Stimulated activated naive CD8-positive, alpha-beta T cell treated with anti-CD3 and anti-CD28 coated beads, Interleukin-15, amount 100 ng/mL, for 72 hours (primary cell): ENCODE measurements at places on chromosomes 2 and 18.

GRCh38 chr2:207503234-207503633 is 26.5 kb upstream of the CREB1 start:
- no peak for DNase-seq

- no peak for DNase-seq
Observed at GRCh38 chr2:172241222-172241621, 138.5 kb upstream of the DLX2 start.

DNA sequence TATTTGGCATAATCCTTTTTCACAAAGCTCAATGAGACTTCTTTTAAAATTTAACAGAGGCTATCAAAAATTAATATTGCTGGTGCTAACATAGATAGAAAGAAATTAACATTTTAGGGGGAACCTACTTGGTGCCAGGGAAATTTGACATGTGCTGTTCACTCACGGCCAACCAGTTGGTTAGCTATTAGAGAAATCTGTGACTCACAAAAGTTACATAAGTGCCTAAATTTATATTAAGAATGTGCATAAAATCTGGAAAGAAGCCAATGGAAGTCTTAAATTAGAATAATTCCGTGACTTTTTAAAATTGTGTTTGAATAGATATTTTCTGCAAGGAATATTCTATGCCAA is 184.3 kb upstream of the MAP2 start:
- no peak for DNase-seq

GRCh38 chr2:7468955-7469354 is 551.7 kb downstream of the RNF144A start:
- no peak for DNase-seq

DNA sequence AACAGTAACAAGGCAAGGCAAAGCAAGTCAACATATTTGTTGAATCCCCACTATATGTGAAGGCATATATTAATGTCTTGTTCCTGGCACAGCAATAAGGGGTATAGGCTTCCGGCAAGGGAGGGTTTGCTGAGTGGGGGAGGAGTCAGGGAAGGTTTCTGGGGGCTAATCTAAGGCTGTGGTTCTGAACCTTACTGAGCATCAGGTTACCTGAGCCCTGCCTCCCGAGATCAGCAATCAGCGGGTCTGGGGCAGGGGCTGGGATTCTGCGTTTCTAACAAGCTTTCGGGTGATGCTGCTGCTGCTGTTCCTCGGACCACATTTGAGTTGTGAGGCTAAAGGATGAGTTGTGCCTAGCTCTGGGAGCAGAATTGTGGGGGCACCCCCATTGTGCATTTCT is 401.7 kb upstream of the SPRED2 start:
- DNase-seq: no peak

GRCh38 chr2:201879996-201880395 is 73.7 kb downstream of the CDK15 start:
- no peak for DNase-seq

- DNase-seq: no peak
Observed at GRCh38 chr2:113877711-113878598, 11.9 kb upstream of the ACTR3 start.

DNA sequence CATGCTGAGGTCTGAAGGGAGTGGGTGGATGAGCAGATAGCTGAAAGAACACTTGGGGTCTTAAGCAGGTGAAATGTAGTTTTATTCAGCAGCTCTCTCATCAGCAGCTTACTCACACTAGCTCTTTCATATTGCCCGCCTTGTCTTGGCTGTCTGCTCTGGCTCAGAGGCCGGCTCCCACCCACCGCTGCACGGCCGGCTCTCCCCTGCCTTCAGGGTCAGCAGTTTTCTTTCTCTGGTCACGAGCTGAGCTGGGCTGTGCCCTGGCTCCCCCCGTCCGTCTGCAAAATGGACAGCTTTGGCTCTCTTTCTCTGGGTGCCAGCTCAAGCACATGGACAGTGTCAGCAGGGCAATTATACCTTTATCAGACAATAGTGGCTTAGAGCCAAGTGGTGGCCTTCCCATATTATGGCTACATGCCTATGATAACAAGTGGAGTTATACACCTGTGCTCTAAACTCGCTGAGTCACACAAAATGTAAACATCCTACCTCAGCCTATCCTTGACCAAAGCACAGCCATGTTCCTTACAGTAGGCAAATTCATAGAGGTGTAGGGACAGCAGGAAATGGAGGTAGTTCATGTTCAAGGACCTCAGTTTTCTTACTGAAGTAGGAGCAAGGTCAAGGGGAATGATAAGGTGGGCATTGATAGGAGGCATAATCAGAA is 224.8 kb downstream of the SOCS6 start:
- no peak for DNase-seq

GRCh38 chr2:6975988-6976387 is 58.8 kb downstream of the RNF144A start:
- DNase-seq: no peak

DNA sequence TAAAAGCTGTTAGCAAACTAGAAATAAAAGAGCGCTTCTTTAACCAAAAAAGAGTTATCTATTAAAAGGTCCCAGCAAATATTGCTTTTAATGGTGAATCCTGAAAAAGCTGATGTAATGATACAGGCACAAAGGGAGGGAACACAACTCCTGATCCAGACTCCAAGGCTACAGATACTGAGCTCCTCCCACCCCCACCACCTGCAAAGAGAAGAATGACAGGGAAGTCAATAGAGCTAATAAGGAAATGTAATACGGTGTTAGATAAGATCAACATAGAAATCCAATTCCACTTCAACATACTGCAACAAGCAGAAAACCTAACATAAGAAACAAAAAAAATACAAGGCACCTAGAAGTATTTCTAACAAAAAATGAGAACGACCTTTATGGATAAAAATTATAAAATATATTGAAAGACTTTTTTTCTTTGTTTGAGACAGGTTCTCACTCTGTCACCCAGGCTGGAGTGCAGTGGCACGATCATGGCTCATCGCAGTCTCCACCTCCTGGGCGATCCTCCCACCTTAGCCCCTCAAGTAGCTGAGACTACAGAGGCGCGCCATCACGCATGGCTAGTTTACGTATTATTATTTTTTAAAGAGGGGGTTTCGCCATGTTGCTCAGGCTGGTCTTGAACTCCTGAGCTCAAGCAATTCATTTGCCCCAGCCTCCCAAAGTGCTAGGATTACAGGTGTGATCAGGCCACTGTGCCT is 192.2 kb downstream of the HDAC4 start:
- DNase-seq: no peak

- DNase-seq: no peak
Observed at GRCh38 chr2:216130346-216130971, 21.3 kb downstream of the XRCC5 start.

DNA sequence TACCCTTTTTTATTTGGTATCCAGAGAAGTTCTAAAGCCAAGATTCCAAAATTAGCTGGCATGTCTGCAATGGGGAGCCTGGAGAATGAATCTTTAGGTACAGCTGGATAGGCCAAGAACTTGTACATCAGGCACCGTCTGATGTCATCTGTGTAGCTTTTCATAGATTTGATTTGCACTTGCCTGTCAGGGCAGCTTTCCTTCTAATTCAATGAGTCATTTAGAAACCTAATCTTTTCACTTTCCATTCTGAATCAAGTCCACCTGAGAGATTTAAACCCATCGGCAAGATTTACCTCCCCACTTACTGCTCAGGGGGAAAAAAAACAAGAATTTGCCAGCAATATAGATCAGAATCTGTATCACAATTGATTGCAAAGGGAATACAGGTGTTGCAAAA is 60.9 kb upstream of the ACAA2 start:
- DNase-seq: no peak

DNA sequence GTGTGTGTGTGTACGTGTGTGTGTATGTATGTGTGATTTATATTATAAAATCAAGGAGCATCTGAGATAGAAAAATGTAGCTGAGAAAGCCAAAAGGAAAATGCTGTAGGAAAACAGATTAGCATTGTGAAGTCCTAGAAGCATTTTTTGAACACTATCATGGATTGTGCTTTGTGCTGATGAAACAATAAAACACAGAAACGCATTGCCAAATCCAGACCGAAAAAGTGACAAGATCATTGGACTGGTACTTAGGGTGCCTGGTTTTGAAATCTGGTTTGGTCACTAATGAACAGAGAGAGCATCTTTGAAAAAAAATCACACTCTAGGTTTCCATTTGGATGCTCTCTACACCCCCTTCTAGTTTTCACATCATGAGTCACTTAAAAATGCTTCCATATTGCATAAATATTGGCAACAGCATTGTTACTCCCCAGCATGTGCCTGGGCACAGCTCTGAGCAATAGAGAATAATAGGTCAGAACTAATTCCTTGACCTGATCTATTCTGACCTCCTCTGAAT is 214.6 kb upstream of the LRRTM1 start:
- no peak for DNase-seq

DNA sequence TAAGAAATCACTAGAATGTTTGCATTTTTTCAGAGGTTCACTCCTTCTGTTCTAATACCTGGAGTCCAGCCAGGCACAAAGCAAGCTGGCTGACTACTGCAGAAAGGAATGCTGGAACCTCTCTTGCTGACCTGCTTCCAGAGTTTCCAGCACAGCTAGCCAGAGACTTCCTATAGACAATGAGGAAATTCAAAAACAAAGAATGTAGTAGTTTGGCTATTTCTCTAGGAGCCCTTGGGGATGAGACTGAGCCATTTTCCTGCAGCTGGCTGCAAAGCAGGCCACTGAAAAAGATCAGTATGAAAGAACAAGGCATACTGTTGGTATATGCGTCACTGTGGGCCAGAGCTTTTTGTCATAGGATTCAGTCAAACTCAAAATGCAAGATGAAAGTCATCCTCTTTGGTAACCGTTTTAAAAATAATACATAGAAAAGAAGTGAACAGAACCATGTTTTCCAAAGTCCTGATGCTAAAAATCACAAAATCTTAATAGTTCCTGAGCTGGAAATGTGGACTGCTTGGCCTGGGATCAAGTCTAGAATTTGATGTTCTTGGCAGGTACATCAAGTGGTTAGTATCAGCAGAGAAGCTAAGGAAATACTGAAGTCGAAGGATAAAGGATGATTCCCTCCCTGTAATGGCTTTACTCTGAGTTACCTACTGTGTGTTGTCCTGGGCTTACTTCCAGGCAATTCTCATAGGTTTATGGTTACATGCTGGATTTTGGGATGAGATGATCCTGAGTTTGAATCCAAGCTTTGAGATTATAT is 9.0 kb upstream of the DSEL start:
- DNase-seq: no peak

- DNase-seq: no peak
Observed at GRCh38 chr18:5159080-5159479, 38.0 kb downstream of the AKAIN1 start.

DNA sequence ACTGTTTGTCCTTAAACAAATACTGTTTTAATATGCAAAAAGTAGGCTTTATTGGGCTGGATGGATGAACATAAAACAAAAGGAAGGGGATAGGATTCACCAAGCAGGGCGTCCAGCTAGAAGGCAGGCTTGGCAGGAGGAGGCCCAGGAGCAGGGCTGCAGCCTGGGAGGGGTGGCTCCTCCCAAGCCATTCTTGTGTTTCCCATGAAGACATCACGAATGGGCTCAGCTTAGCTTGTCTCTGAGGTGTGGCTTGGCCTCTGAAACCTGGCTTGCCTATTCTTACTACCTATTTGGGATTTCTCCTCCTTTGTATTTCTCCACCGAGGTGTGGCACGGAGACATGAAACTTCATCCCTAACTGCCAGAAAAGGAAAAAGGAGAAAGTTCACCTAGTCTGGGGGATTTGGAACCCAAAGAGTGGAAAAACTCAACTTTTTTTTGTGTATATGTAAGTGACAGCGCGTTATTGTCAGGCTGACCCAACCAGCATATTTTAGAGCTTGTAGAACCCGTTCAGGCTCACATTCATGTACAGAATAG is 481.9 kb upstream of the SPRED2 start:
- DNase-seq: no peak

DNA sequence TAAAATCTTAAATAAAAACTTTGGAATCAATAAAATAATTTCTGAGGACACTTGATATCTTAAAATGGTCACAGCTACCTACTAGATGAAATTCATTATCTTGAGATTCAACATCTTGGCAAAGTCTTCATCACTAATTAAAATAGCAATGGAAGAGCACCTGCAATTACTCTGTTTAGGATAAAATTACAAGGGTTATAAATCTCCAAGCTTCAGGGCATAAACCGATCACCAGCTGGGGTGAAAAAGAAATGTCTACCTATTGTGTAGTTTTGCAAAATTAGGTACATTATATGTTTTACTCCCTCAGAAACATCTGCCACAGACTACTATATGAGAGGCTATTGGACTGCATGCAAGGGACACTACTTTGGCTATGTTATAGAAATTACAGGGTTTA is 327.1 kb downstream of the CCDC178 start:
- no peak for DNase-seq

- no peak for DNase-seq
Observed at GRCh38 chr18:47817017-47817794, 113.3 kb downstream of the SMAD2 start.

GRCh38 chr2:25202275-25202674 is 33.9 kb upstream of the POMC start:
- no peak for DNase-seq

- DNase-seq: no peak
Observed at GRCh38 chr2:151673016-151673415, 61.3 kb downstream of the NEB start.

DNA sequence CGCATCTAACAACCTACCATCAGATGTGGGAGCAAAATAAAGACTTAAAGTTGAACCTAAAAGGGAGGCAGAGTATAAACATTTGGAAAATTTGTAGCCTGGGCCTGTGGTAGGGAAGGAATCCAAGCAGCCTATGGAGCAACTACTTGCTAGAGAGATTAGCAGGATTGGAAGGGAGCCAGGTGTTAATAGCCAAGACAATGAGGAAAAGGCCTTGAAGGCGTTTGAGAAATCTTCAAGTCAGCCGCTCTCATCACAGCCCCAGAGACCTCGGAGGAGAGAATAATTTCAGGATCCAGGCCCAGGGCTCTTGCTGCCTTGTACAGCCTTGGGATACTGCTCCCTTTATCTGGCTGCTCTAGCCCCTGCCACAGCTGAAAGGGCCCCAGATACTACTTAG is 219.7 kb downstream of the THSD7B start:
- no peak for DNase-seq

DNA sequence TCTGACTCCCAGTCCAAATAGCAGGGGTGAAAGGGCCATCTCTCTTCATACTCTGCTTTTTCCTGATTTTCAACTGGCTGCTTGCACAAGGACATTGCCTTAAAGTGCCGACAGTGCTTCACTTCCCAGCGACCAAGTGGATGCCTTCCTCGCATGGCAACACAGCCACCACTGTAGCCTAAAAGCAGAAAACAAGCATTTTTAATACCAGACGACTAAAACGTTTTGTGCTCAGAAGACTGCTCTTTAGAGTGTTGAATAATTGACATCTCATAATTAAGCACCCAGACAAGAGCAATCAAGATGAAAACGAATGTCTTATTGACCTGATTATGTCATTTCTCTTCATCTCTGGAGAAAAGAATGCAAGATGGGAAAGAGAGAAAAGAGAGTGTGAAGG is 75.2 kb downstream of the PLA2R1 start:
- no peak for DNase-seq
